Fibroblast of villous mesenchyme (primary cell): ENCODE measurements at places on chromosomes 6 and 20.

DNA sequence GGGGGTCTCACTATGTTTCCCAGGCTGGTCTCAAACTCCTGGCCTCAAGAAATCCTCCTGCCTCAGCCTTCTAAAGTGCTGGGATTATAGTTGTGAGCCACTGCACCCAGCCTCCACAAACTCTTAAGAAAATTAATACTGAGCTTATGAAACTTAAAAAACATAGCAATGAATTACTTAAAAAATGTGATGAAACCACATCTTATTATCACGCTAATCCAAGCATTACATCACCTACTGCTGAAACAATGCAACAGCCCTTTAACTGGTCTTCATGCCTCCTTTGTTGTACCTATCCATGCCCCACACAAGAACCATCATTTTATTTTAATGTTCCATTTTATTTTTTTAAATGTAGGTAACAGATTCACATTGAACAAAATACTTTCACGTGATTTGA is 24.9 kb downstream of the SESN1 start:
- no peak for DNase-seq

- DNase-seq, result peak; percentile 28
Observed at GRCh38 chr6:149614337-149614736, 34.2 kb downstream of the KATNA1 start.

GRCh38 chr6:11366934-11367637 is 134.6 kb upstream of the NEDD9 start:
- no peak for DNase-seq

GRCh38 chr6:31952140-31952805 is 6.4 kb downstream of the CFB start:
- peak; percentile 65 for DNase-seq
